ENCODE measurements at places on chromosomes 6 and 20.

- DNase-seq = no peak
Measured at GRCh38 chr20:651713-652614, 1.0 kb downstream of the SRXN1 start.

DNA sequence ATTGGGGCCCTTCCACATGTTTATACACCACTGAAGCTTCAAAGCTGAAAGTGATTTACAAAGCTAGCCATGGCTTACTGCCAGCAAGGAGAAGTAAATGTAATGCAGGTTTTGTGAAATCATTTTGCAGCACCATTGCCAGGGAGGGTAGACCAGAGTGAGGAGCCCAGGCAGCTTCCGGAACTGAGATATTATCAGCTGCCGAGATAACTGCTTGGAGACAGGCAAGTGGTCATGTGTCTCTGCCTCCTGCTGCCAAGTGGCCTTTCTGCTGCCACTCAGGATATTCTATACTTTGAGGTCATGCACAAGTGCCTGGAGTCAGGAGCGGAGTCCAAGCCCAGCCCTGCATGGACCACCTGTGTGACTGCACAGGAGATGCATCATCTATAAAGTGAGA lies 160.2 kb downstream of the SYNDIG1 start:
- DNase-seq = no peak

DNA sequence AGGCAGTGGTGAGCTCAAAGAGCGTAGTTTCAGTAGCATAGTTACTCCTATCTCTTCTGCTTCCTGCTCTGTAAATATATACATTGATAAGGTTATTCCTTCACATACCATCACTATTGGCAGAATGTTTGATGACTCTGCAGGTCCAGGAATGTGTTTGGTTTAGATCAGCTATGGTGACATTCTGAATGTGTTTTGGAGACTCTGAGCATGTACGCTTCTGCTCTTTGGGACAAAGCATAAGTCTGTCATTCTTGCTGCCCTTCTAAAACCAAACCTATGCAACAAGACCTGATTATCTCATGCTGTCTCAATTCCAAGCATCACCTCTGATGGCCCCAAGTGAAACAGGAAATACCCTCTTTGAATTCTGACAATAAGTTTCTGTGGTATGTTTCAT lies 1074.3 kb downstream of the KIF16B start:
- DNase-seq = no peak

DNA sequence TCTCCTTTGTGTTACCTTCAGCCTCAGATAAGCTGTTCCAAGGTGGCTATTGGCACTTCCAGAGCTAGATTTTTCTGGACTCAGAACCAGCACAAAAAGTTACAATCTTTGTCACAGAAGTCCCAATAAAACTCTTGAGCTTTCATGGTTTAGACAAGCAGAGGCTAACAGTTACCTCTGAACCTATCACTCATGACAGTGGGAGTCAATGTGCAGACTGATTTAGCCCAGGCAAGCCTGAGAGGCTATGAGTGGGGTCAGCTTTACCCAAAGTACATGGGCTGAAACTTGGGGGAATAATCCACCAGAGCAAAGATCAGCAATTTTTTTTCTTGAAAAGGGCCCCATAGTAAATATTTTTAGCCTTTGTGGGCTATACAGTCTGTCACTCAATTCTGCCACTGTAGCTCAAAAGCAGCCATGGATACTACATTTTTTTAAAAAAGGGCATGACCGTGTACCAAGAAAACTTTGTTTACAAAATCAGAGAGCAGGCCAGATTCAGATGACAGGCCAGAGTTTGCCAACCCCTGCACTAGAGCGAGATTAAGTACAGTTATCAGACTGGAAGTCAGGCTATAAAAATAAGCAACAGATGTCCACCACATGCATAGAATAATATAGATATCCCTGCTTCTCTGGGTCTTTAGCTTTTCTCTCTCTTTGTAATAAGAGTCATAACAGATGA lies 20.0 kb downstream of the CCN2 start:
- DNase-seq = no peak

- DNase-seq = no peak
Measured at GRCh38 chr20:20391766-20392165, 23.9 kb downstream of the INSM1 start.

- no peak for DNase-seq
Measured at GRCh38 chr20:40255365-40255764, 433.7 kb downstream of the MAFB start.

DNA sequence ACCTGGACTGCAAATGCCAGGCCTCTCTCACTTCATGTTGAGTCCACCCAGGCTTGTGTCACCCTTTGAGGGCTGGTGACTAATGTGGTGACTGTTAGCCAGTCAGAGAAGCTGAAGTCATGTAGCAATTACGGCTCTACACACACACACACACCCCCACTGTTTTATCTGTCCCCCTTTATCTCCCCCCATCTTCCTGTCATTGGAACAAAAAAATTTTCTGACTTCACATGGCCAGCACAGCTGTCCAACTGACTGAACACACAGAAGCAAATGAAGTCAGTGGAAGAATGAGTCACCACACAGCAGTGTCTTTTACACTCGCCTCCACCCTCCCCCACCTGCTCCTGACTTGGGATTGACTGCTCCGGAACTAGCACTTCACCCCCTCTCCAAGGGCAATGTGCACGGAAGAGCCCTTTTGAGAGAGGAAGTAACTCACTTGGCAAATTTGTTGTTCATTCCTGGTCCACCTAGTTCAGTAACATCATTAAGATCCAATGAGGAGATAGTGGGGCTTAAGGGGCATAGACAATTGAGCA lies 198.0 kb downstream of the RNF144B start:
- no peak for DNase-seq

DNA sequence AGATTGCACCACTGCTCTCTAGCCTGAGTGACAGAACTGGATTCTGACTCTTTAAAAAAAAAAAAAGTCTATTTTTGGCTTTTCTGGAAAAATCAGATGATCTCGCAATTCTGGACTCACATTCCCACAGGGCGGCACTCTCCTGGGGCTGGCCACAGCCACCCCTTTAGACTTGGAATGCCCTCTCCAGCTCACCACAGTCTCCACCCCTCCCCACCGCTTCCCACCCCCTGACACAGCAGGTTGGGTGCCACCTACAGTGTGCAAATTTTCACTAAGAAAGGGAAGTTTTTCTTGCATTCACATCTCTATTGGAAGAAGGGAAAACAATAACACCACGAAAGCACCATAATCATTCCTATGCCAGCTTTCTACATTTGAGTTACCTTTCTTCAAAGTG lies 15.4 kb downstream of the PDRG1 start:
- no peak for DNase-seq

- DNase-seq = no peak
Measured at GRCh38 chr6:42264852-42265390, 47.3 kb upstream of the MRPS10 start.

DNA sequence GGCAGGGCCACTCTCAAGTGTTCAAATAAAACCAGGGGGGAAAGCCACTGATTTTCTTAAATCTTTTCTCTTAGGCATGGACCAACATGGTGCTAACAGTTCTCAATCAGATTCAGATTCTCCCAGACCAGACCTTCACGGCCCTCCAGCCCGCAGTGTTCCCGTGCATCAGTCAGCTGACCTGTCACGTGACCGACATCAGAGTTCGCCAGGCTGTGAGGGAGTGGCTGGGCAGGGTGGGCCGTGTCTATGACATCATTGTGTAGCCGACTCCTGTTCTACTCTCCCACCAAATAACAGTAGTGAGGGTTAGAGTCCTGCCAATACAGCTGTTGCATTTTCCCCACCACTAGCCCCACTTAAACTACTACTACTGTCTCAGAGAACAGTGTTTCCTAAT lies 41.5 kb upstream of the SMIM28 start:
- DNase-seq = no peak

- no peak for DNase-seq
Measured at GRCh38 chr20:6000871-6001270, 50.4 kb downstream of the MCM8 start.

GRCh38 chr6:118869350-118869749 lies 24.6 kb upstream of the ASF1A start:
- no peak for DNase-seq

- no peak for DNase-seq
Measured at GRCh38 chr6:39350723-39351505, 28.4 kb upstream of the KCNK16 start.

Data from NCI-H1417 (cell line).